Liver (tissue), 10 donors: ENCODE measurements at places on chromosomes 6 and 20. TPM values are rescaled to one million over a fixed set of nuclear protein-coding genes. Genes with fewer than 3 reads are reported as not detected.

NFATC2 gene
- total RNA-seq = 3.5 TPM

DNA sequence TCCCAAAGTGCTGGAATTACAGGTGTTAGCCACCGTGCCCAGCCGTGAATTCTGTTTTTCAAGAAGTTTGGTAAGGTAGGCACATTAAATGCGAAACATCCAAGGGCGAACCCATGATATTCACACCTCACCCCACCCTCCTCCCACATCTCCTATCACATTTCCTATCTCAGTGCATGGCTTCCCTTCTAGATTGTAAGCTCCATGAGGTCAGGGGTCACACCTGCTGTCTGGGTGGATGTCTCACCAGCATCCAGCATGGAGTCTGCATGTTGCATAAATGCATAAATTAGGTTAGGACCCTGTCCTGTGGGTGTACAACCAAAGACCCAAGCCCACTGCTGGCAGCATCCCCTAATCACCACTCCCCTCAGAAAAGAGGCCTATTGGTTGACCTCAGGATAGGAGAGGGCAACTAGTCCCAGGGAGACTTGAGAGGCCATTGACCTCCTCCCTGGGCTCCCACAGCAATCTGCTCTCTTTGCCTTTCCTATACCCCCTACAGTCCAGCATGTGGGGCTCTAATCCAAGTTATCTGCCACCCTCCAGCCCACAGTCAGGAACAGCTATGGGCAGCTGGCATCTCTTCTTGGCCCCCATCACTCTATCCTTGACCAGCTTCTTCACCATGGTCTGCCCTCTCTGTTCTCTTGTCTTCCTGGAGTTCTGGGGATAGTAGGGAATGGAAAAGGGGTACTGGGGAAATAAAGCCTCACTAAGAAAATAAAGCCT, 4.2 kb downstream of the PRRT1 start:
- no peak overlapping the region for H3K27ac ChIP-seq
- no peak overlapping the region for H3K4me3 ChIP-seq
- H3K36me3 ChIP-seq = no peaks in the 10 kb centered on the region
- H3K4me1 ChIP-seq = no peaks in the 10 kb centered on the region

DNA sequence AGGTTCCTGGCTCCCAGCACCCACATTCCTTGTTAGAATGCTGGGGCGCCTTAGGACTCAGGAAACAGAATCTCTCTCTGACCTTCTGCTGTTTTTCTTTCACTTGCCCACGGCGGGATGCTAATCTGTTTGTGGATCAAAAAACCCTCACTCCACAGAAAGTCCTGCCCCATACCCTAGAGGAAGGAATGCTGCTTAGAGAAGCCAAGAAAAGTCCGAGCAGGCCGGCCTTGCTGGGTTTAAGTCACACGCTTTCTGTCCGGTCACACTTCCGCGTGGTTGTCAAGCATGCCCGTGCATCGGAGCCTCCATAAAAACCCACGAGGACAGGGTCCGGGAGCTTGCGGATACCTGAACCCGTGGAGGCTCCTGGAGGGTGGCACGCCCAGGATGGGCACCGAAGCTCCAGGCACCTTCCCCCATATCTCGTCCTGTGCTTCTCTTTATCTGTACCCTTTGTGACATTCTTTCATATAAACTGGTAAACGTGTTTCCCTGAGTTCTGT, 223.1 kb downstream of the NRN1 start:
- DNase-seq = no peak
- H3K27me3 ChIP-seq = no peaks in the 10 kb centered on the region
- H3K4me3 ChIP-seq = no peak overlapping the region
- no peaks in the 10 kb centered on the region for H3K4me1 ChIP-seq

OR2H1 gene
- not detected for total RNA-seq

GRCh38 chr20:47551841-47552240, 50.2 kb downstream of the NCOA3 start:
- peaks cover 2% of the 10 kb centered on the region for H3K4me1 ChIP-seq
- no peak for DNase-seq
- H3K4me3 ChIP-seq = no peak overlapping the region
- H3K27ac ChIP-seq = no peak overlapping the region

MOG gene
- total RNA-seq = not detected

HCK gene
- total RNA-seq = 20.6 TPM

DEFB132 gene
- total RNA-seq = 0.08 TPM

GRCh38 chr20:34171640-34172039, 59.6 kb upstream of the EIF2S2 start:
- no peaks in the 10 kb centered on the region for H3K36me3 ChIP-seq
- H3K27ac ChIP-seq = no peak overlapping the region
- H3K4me3 ChIP-seq = no peak overlapping the region
- H3K27me3 ChIP-seq = no peaks in the 10 kb centered on the region

DNA sequence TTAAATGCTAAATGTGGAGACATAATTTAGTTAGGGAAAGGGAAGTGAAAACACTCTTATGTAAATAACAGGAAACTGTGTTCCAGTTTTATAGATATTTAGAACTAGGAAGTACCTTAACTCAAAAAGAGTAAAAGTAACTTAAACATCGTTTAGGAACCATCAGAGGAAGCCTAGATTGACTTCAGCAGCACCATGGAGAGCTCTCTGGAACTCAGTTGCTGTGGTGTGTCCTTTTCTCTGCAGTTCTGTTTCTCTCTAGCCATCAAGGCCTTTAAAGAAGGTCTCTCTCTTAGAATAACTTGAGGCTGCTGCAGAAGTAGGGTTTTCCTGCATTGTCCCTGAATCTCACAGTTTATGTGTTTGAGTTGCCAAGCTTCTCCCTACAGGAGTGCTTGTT, 26.9 kb downstream of the CLVS2 start:
- H3K27ac ChIP-seq = no peak overlapping the region
- no peak for DNase-seq
- H3K27me3 ChIP-seq = no peaks in the 10 kb centered on the region
- H3K4me1 ChIP-seq = no peaks in the 10 kb centered on the region

GRCh38 chr20:34615477-34615876, 57.0 kb downstream of the MAP1LC3A start:
- peaks cover 2% of the 10 kb centered on the region for H3K36me3 ChIP-seq
- H3K27me3 ChIP-seq = no peaks in the 10 kb centered on the region
- H3K4me3 ChIP-seq = no peak overlapping the region
- no peaks in the 10 kb centered on the region for H3K4me1 ChIP-seq
- H3K27ac ChIP-seq = no peak overlapping the region

GRCh38 chr6:98769546-98769945, 64.8 kb upstream of the POU3F2 start:
- H3K27ac ChIP-seq = no peak overlapping the region
- no peak for DNase-seq
- H3K4me1 ChIP-seq = no peaks in the 10 kb centered on the region
- H3K4me3 ChIP-seq = no peak overlapping the region
- no peaks in the 10 kb centered on the region for H3K36me3 ChIP-seq

DNA sequence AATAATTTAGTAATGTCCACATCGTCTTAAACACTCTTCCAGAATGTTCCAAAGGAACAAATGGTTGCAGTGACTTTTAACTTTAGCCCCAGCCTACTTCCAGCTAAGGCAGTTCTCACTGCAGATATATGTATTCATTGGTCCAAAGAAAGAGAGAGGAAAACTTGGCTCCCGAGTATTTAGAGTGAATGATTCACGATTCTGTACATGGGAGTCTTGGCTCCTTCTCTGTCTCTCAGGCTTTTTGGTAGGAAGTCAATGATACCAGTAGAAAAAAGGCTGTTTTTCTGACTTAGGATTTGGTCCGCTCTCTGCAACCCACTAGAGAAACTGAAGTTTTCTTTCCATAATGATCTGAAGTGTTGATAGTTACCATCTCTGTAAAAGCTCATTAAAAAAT, 38.6 kb downstream of the E2F3 start:
- H3K4me1 ChIP-seq = peaks cover 7% of the 10 kb centered on the region
- H3K27ac ChIP-seq = no peak overlapping the region
- no peak overlapping the region for H3K4me3 ChIP-seq
- no peaks in the 10 kb centered on the region for H3K36me3 ChIP-seq
- H3K27me3 ChIP-seq = no peaks in the 10 kb centered on the region

DNA sequence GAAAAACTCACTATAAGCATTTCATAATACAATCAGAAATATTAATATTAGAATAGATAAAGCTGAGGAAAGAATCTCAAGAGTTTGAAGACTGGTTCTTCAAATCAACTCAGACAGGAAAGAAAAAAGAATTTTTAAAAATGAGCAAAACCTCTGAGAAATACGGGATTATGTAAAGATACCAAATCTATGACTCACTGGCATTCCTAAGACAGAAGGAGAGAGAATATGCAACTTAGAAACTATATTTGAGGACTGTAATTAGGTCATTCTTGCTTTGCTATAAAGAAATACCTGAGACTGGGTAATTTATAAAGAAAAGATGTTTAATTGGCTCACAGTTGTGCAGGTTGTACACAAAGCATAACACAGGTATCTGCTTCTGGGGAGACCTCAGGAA, 665.1 kb downstream of the RNF144B start:
- no peaks in the 10 kb centered on the region for H3K36me3 ChIP-seq
- H3K4me3 ChIP-seq = no peak overlapping the region
- no peaks in the 10 kb centered on the region for H3K27me3 ChIP-seq
- no peak overlapping the region for H3K27ac ChIP-seq
- no peak for DNase-seq

- H3K4me3 ChIP-seq = no peak overlapping the region
- no peaks in the 10 kb centered on the region for H3K27me3 ChIP-seq
- no peak overlapping the region for H3K27ac ChIP-seq
Measured at GRCh38 chr6:66865771-66866170, 1158.7 kb upstream of the EYS start.

C4B gene
- total RNA-seq = 666 TPM

- H3K36me3 ChIP-seq = no peaks in the 10 kb centered on the region
- peak; percentile 57 for DNase-seq
- peaks cover 64% of the 10 kb centered on the region for H3K4me1 ChIP-seq
- peak overlapping the region; percentile 56 for H3K4me3 ChIP-seq
- peak overlapping the region; percentile 99 for H3K27ac ChIP-seq
Measured at GRCh38 chr6:3748208-3749066, 3.1 kb downstream of the PXDC1 start.

RAB32 gene
- 13.6 TPM for total RNA-seq

DNA sequence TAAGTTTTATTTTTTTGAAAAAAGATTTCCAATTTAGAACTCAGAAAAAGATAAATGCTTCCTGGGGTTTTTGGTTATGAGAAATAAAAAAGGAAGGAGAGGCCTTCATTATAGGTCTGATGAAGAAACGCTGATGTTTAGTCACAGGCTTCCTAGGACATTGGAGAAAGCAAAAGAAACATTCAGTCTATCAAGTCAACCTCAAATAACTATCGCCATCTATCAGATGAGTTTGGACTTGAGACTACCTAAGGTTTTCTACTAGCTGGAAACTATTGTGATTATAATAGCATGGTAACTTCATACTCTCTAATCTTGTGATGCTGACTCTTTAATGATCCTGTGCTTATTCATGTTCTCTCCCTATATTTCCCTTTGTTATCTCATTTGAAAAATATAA, 171.3 kb downstream of the TPBG start:
- H3K4me3 ChIP-seq = no peak overlapping the region
- H3K36me3 ChIP-seq = no peaks in the 10 kb centered on the region
- DNase-seq = no peak
- no peaks in the 10 kb centered on the region for H3K4me1 ChIP-seq
- no peak overlapping the region for H3K27ac ChIP-seq

TNXB gene
- total RNA-seq = 17.1 TPM

DNA sequence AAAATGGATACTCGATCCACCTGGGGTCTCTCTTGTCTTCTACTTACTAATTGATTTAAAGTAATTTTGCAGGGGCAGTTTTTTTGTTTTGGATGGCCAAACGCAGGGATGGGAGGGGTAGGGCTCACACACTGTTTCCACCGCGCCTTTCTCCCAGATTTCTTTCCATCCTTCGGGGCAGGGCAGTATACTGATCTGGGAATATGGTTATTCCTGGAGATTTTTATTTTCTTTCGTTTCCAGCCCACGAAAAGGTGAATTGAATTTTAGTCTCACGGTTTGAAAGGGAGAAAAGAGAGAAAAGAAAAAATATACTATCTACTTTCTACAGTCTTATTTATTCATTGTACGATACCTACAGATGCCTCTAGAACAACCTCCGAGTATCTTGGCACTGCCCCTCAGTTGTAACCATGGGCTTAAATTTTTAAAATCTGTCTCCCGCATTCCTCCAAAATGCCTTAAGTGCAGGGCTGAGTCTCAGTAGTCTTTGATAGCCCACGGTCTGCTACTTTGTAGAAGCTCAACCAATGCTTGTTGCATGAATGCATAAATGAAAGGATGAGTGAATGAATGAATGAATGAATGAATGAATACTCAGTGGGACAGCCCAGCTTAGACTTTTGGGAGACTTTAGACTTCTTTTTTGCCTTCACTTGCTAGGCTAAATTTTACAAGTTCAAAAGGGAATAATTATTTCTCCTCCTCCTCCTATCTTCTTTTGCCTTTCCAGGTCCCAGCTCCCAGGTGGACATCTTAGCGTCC, 18.1 kb upstream of the TRIM27 start:
- peak overlapping the region; percentile 97 for H3K4me3 ChIP-seq
- no peak for DNase-seq
- no peaks in the 10 kb centered on the region for H3K36me3 ChIP-seq
- peaks cover 23% of the 10 kb centered on the region for H3K4me1 ChIP-seq
- H3K27ac ChIP-seq = peak overlapping the region; percentile 94

GRCh38 chr6:12345694-12346058, 55.5 kb downstream of the EDN1 start:
- H3K4me1 ChIP-seq = peaks cover 46% of the 10 kb centered on the region
- no peak for DNase-seq
- H3K4me3 ChIP-seq = no peak overlapping the region
- H3K36me3 ChIP-seq = no peaks in the 10 kb centered on the region
- H3K27me3 ChIP-seq = no peaks in the 10 kb centered on the region

DNA sequence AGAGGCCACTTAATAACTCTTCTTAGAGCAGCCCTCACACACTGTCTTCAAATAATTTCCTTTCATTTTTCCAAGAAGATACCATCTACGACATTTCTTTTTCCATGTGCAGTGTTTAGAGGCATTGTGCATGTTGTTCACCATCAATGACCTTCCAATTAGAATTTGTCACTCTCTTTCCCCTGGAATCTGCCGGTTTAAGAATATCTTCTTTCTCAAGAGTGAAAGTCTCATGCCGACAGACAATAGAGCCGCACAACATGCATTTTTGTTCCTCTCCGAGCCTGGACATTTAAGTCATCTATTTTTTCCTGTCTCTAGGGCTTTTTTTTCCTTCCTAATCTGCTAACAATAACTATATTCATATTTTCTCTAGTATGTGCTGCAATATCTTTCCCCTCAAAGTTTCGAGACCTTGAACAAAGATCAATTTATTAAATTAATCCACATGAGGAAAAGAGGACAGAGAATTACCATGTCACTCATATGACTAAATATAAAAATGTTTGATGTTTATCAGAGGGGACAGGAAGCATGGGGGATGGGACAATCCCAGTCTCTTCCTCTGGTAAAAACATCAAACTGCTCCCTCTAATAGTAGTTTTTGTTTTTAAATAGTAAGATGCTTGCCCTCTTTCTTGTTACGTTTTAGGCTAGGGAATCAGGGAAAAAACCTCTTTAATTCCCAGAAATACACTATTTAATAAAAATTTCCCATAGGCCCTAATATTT, 893.4 kb downstream of the C6orf118 start:
- H3K36me3 ChIP-seq = no peaks in the 10 kb centered on the region
- no peaks in the 10 kb centered on the region for H3K27me3 ChIP-seq
- H3K4me1 ChIP-seq = no peaks in the 10 kb centered on the region
- H3K27ac ChIP-seq = no peak overlapping the region

GRCh38 chr20:20235681-20236080, 132.2 kb upstream of the INSM1 start:
- DNase-seq = no peak
